Stimulated activated CD8-positive, alpha-beta memory T cell treated with anti-CD3 and anti-CD28 coated beads, Interleukin-15, amount 100 ng/mL, for 4 hours (primary cell): ENCODE measurements at places on chromosomes 7 and 10.

GRCh38 chr7:111887734-111888133, 318.5 kb downstream of the DOCK4 start:
- DNase-seq: no peak

DNA sequence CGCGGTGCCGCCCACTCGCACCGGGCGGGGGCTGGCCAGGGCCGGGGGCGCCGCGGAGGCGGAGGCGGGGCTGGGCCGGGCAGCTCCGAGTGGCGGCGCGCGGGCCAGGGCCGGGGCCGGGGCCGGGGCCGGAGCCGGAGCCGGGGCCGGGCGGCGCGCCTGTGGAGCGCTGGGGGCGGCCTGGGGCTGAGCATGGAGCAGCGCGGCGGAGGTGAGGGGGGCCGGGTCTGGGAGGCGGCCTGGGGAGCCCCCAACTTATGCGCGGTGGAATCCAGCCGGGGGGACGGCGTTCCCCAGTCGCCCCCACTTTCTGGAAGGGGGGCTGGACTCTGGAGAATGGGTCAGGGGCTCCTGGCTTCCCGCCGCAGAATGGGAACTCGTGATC, at the start of gene LZTS2:
Gene LZTS2 (plus strand): TSS at position 67 of the 385 bp plus-strand sequence. CDS start 2,731 bp downstream, outside the sequence.
- DNase-seq: no peak

DNA sequence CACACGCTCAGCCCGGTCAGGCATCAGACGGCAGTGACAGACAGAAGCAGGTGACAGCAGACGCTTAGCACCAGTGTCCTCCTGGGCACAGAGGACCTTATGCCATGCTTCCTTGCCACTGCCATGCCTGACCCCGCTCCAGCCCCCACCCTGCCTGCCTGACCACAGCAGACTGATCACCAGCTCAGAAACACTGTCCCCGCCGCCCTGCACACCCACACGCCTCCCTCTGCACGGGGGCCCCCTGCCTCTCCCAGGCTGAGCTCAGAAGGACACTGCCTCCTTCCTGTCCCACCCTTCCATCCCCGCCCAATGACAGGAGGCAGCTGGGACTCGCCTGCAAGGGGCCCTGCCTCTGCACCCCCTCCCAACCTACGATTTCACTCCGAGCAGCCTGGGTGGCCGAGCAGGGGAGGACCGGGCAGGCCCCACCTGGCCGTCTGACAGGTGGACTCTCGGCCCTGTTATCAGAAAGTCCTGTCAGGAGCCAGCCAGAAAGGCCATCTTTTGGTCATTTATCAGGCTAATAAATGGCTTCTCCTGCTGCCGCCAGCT, 183.4 kb downstream of the ELFN1 start:
- DNase-seq: no peak

DNA sequence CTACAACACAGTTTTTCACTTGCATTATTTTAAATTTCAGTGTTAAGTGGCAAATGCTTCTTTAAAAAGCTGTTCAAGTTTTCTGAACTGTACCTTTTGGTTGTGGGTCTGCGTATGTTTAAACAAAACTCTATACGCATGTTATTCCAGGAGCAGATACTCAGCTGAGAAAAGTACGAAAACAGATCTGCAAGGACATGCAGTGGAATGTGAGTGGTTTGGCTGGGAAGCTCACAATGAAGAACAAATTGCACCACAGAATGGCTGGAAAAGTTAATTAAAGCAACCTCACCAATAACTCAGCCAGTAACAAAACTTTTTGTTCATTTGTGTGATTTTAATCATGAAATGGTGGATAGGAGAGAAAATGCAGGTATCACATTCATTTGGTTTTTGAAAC, 17.6 kb downstream of the GLI3 start:
- no peak for DNase-seq

DNA sequence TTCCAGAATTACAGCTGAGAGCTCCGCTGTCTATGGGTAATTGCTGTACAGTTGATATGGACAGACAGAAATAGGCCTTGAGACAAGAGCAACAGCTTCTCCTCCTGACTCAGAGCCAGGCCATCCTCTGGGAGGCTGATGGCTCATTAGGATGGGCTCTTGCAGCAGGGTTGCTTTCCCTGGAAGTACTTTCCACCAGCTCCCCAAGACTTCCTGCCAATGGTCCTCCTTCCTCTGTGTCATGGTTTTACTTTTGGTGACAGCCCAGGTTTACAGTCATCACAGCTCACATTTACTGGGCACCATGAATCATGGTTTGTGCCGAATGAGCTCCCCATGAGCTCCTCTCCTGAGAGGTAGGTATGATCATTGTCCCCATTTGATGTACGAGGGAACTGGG, 131.8 kb downstream of the HECW1 start:
- no peak for DNase-seq

GRCh38 chr10:2994221-2994961, 73.0 kb upstream of the PFKP start:
- no peak for DNase-seq

DNA sequence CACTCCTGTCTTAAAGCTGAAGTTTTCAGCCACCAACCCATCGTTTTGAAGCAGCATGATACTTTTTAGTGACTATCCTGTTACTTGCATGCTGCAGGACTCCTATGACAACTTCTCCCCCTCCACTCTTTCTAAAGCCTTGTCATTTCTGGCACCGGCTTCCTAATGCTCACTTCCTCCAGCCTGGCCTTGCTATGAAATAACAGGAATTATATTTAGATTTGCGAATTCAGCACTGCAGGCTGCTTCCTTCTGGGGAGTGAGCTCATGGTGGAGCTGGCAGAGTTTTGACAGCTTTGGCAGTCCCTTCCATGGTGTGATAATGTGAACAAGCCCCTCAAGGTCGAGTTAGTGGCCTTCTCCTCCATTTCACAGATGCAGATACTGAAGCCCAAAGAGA, 13.4 kb downstream of the BLNK start:
- no peak for DNase-seq

DNA sequence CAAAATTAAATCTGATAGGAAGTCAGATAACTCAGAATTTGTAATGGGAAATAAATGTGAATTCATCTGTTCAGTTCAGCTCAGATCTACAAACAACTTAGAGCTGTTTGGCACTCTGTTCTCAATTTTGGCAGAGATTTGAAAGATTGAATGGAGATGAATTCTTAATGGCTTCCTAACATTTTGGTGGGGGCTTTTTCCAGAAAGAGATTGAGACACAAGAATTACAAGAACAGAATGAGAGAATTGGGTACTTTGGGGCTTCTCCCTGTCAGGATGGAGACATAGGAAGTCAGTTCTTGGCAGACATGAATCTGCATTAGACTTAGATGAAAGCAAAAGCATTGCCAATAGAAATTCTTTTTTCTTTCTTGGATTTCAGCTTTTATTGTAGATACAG, 39.0 kb upstream of the PTPRZ1 start:
- DNase-seq: no peak

DNA sequence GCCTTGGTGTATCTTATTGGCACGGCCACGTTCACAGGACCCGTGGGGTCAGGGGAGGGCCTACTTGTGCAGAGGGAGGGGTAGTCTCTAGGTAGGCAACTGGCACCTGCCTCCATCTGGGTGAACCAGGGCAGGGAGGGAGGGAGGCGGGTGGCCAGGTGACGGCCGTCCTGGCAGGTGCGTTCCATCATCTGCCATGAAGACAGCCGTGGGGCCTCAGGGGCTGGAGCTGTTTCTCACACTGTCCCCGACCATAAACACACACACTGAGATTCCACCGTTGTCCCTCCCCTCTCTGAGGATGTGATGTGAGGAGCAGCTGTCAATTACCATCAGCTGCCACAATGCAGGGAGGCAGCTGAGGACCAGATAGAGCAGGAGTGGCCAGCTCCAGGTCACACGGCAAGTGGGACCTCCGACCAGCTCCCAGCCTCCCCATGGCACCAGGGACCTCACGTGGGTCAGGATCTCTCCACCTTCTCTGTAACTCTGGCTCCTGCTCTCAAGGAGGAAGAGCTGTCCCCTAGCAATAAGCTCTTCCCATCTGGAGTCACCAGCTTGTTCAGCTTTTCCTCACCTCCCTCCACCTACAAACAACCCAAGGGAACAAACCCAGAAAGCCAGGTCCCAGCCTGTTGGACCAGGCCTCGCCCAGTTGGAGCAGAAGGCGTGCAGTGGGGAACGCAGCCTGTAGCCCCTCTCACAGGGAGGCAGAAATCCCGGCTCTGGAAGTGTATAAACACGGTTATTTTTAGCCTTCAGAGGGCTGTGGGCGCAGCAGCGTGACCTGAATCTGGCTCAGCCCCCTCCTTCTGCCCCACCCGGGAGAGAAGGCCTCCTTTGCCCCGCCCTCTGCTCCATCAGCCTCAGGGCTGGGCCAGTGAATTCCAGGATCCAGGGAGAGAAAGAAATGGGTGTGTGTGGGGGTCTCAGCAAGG, 33.1 kb downstream of the ZMIZ1 start:
- DNase-seq: no peak

- no peak for DNase-seq
Observed at GRCh38 chr10:97539523-97540200, 32.9 kb upstream of the ANKRD2 start.

DNA sequence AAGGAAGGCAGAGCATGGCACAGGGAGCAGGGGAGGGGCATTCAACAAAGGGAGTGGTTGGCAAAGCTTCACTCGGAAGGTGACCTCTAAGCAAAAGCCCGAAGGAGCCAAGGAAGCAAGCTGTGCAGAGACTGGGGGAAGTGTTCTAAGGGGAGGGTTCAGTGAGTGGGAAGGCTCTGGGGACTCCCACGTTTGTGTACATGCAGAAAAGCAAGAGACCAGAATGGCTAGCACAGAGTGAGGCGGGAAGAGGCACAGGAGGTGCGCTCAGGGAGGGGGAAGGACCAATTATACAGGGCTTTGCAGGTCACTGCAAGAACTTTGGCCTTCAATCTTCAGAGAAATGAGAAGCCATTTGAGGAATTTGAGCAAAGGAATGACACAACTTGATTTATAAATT, 7.4 kb downstream of the ARHGAP21 start:
- no peak for DNase-seq

DNA sequence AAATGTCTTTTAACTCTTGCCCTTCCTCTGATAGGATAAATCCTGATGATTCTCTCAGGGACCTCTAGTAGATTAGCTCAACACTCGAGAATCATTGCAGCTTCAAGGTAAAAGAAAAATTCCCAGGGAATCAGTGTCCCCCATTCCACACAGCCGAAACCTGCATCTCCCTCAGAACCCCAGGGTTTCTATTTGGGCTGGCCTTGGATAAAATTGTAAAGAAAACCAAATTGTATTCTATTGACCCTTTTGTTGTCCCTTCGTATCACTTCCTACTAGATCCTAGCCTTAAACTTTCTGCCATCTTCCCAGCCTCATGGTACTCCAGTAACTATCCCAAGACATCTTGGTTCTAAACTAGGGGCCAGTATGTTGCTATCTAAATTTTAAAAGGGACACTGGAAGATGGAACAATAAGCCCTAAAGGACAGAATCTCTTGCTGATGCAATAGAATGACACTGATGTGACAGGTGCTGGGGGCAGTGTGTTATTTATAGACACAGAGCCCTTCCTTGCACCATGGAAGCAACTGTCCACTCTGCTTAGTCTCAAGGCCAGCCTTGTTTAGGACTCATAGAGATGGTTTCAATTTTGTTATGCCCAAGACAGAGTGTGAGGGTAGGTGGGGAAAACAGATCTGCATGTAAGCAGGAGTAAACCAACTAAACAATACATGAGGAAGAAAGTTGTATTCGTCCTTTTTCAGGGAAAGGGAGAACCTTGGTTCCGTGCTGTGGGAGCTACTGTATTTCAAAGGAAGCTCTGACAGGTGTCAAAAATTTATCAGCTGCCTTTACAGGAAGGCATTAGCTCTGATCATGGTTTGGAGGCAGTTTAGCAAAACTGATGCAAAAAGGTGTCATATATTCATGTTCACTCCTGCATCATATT, 7.6 kb downstream of the ASB15 start:
- no peak for DNase-seq

- DNase-seq: no peak
Observed at GRCh38 chr10:93152136-93152535, 78.4 kb downstream of the CYP26A1 start.

GRCh38 chr10:125739994-125740679, 20.6 kb downstream of the EDRF1 start:
- no peak for DNase-seq

- no peak for DNase-seq
Observed at GRCh38 chr7:113606325-113606724, 312.5 kb downstream of the PPP1R3A start.

GRCh38 chr10:22874189-22874854, 53.5 kb upstream of the ARMC3 start:
- no peak for DNase-seq

- no peak for DNase-seq
Observed at GRCh38 chr10:126155528-126155927, 232.7 kb downstream of the ADAM12 start.

DNA sequence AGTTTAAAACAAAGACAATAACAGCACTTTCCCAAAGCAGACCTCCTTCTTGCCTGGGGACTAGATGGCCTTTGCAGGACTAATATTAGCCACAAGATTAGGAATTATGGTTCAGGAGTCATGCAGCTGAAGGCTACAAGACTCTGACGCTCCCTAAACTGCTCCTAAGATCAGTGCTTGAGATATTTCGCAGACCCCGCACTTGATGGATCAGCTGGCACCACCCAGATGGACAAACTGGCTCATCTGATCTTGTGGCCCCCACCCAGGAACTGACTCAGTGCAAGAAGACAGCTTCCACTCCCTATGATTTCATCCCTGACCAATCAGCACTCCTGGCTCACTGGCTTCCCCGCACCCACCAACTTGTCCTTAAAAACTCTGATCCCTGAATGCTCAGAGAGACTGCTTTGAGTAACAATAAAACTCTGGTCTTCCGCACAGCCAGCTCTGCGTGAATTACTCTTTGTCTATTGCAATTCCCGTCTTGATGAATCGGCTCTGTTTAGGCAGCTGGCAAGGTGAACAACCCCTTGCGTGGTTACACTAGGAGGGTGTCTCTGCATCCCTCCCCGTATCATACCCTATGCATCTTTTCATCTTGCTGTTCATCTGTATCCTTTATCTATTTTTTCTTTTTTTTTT, 26.9 kb upstream of the NRBF2 start:
- no peak for DNase-seq

GRCh38 chr7:150826061-150826849, 25.7 kb downstream of the TMEM176A start:
- DNase-seq: no peak

- peak; percentile 45 for DNase-seq
Observed at GRCh38 chr7:6637544-6638229, 569 bp downstream of the ZNF316 start.

- DNase-seq: no peak
Observed at GRCh38 chr7:5286933-5287332, 4.2 kb downstream of the SLC29A4 start.

GRCh38 chr10:47013507-47014154, 102.4 kb downstream of the PTPN20 start:
- no peak for DNase-seq

GRCh38 chr10:67433276-67433675, 262.7 kb downstream of the CTNNA3 start:
- no peak for DNase-seq

- no peak for DNase-seq
Observed at GRCh38 chr7:50808282-50808888, 25.7 kb upstream of the GRB10 start.
